ENCODE measurements at places on chromosomes 1 and 21. TPM values are rescaled to one million over a fixed set of nuclear protein-coding genes. Genes with fewer than 3 reads are reported as not detected.

DNA sequence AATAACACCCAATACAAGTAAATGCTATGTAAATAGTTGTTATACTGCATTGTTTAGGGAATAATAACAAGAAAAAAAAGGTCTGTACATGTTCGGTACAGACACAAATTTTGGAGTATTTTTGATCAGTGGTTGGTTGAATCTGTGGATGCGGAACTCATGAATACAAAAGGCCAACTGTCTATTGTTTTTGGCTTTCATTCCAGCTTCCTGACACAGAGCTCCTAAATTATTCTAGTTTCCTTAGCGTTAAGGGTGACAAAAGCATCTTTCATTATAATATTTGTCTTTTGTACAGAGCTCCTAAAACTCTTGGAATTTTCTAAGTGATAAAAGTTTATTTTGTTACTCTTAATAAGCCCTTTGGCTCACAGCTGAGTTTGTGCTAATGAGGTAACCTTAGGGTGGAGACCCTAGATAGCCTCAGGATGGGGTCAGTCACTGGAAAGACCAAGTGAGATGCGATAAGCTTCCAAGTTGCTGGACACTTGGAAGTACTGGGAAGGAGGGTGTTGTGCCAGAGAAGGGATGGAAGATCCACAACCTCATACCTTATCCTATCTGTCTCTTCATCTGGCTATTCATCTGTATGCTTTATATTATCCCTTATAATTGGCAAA, 57.4 kb upstream of the PRRC2C start:
- DNase-seq = no peak

DNA sequence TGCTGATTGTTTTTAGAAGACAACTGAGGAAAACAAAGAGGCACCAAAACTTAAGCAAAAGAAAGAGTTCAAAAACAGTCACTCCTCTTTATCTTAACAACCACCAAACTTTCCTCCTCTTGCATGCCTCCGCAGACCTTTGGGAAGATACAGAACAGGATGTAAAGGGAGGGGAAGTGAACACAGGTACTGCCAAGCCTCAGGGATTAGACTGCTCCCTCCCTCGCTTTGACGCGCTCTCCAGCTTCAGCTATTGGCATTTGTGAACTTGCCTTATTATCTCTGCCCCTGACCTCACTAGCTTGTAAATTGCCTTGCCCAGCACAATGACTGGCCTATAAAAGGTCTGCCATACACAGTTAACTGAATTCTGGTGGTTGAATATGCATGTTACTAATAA, 4.8 kb upstream of the SRP9 start:
- no peak for DNase-seq

DNA sequence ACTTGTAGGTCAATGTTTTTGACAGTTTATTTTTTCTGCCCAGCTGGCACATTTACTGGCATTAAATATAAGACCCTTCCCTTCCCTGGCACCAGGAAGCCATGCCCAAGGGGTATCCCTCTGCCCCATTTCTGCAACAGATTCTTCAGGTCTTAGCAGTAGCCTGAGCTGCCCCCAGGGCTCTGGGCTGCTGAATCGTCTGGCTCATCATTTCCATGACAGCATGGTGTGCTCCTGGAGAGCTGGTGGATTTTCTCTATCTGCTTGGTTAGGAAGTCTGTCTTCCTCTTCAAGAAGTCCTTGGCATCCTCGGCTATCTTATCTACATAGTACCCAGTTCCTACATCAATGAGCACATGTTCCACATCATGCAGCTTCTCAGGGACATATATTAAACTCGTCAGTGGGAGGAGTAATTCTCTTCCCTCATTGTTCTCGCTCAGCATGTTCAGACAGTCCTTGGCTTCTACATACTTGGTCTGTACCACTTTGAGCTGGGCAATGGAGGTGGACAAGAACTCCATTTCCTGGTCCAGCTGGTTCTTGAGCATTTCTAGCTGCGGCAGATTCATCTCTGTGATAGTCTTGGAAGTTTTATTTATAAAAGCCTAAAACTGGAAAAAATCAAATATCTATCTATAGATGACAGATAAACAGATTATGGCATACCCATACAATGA, 23.5 kb downstream of the MIA3 start:
- no peak for DNase-seq

The MRPL39 gene
- 85.5 TPM for total RNA-seq

The OR2T33 gene
- total RNA-seq = not detected

Measured in CD8-positive, alpha-beta memory T cell (primary cell).